ENCODE measurements at places on chromosomes 16 and 17.

DNA sequence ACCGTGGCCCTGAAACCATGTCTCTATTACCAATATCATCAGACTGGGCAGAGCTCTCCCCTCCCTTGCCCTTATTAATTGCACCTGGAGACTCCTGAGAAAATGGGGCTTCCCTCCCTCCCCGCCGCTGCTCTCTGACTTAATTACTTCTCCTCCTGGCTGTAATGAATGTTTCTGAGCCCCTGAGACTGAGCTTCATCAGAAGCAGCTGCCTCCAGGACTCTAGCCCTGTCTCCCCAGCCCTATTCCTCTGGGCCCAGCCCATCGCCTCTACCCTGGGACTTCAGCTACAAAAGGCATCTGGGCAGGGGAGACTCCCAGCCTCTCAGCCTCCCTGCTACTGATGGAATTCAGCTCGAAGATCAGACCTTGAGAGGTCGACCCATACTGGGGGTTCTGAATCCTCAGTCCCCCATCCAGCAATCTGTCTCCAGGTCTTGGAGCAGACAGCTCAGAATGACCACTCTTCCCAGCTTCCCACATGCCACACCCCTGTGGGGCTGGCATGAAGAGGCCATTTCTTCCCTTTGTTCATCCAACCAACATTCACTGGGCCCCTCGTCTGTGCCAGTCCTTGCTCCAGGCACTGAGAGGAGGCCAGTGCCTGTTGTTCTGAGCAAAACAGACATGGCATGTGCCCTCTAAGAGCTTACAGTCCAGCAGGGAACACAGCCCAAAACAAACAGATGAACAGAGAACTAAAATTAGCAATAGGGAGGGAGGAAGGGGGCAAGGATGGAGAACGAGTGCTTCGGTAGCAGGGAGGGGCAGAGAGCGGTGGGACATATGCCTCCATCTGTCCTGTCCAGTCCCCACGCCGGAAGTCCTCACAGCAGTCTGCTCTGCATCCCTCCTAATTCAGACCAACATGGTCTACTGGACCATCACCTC is 17.0 kb upstream of the NAGS start:
- no peak for DNase-seq

- DNase-seq: no peak
Measured at GRCh38 chr17:58327363-58328194, 1.0 kb downstream of the TSPOAP1 start.

DNA sequence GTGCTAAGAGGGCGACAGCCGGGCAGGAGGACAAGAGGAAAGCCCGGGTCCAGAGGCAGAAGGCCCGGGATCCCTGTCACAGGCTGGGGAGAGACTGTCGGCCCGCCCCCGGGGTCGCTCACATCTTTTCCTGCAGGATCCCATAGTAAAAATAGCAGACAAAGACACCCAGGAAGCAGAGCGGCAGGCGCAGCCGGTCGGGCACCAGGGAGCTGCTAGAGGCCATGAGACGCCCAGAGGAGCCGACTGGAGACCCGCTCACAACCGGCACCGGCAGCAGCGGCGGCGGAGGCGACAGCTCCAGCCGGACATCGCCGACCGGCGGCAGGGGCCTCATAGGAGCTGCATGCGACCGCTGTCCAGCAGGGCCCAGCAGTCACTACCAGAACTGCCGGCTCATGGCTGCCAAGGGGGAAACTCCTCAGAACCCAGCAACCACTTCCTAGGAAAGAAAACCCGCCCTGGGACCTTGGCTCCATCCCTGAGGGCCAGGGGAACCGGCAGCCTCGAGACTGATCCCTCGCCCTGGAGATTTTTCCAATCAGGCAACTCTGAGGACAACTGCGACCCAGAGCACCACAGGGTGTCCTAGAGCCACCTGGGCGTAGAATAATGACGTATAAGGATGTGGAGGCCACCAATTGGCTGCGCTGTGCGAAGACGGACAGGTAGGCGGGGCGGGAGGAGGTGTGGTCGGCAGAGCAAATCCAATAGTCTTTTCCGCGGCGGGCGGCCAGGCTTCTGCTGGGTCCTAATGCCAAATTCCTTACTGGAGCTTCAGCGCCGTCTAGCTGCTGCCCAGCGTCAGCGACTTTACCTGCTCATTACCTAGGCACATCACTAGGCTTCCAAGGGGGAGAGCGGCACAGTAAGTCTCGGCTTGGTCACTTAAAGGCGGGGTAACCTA is at the start of gene SLC35B1:
Gene SLC35B1 (minus strand): TSS at position 357 of the 907 bp plus-strand sequence. CDS start 131 bp downstream, at position 226.
- DNase-seq: peak; percentile 96

DNA sequence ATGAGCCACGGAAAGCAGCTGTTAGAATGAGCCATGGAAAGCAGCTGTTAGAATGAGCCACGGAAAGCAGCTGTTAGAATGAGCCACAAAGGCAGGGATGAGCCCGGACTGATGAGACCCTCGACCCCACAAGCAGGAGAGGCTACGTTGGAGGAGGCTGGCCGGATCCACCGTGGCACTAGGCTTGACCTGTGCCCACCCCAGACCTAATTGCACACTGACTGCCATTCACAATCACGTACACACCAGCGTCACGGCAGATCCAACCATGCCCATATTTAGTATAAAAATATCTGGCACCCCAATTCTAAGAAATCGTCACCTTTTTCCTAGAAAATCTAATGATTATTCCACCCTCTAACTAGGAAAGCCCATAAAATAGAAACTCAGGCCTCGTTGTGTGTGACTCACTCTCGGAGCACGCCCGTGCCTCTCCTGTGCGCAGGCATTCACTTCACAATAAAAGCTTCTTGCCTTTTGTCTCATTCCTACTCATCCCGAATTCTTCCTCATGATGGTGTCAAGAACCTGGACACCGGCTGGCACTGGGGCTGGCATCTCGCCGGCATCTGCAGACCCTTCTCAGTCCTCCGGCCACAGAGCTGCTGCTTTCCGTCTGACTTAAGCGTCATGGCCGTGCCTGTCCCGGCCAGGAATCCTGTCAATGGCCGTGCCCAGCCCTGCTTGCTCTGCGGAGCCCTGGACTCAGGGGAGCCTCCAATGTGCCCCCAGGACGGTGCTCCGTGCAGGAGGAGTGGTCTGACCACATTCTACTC is 5.5 kb upstream of the SECTM1 start:
- no peak for DNase-seq

- DNase-seq: no peak
Measured at GRCh38 chr16:912684-913613, 57.8 kb downstream of the LMF1 start.

GRCh38 chr16:49631187-49632041 is 224.5 kb downstream of the ZNF423 start:
- no peak for DNase-seq

DNA sequence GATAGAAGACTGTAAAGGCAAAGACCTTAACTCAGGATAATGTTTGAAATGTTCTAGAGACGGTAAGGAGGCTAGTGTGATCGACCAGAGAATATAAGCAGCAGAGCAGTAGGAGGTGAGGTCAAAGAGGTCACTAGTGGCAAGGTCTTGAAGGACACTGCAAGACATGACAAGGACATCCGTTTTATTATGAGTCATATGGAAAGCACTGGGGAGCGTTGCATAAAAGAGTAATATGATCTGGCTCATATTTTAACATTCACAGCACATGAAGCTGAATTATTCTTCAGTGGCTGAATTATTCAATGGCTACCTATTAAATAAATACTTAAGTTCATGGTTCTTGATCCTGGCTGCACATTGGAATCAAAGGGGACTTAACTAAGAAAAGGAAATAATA is 123.7 kb downstream of the SOX9 start:
- no peak for DNase-seq

- DNase-seq: no peak
Measured at GRCh38 chr16:59905131-59905530, 1171.0 kb upstream of the GOT2 start.

DNA sequence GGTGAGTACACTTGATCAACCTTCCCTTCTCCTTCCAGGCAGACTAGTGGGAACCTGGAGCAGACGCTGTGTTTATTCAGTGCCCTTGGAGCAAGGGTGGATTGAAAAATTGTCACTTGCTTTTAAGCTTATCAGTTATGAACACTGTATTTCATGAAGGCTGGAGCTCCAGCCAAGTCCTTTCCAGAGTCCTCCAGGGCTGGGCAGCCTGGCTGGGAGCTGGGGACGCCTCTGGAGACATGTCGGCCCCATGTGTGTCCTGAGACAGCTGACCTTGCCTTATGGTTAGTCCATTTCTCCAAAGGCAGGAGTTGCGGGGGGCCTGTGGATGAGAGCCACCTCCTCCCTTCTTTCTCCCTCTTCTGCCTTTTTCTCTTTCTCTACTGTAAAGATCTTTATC is 67.0 kb downstream of the RAP1GAP2 start:
- no peak for DNase-seq

- no peak for DNase-seq
Measured at GRCh38 chr16:89969741-89970410, 21.3 kb downstream of the DEF8 start.

DNA sequence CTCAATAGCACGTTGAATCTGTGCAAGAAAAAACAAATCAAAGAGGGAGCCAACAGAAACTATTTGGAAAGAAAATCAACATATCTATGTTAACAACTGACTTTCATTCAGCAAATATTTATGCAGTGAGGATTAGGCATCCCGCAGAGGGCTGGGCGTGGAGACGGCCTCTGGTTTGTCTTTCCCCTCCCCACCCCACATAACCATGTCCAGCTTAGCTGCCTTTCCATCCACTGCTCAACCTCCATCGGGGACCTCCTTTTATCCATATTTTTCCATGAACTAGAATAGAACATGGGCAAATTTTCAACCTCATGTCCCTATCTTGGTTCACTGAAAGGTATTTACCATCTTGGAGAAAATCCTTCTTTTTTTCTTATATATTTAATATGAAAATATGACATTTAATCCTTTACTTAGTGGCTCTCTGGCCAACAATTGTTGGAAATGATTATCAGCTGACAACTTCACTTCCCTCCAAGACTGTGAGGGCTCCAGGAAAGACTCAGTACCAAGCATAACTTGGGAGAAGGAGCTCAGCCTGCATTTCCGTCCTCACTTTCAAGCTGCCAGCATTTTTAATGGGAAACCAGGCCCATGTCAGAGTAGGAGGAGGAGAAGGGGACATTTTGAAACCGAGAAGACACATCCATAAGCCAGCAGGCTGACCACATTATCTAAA is 462.6 kb upstream of the MAF start:
- no peak for DNase-seq

DNA sequence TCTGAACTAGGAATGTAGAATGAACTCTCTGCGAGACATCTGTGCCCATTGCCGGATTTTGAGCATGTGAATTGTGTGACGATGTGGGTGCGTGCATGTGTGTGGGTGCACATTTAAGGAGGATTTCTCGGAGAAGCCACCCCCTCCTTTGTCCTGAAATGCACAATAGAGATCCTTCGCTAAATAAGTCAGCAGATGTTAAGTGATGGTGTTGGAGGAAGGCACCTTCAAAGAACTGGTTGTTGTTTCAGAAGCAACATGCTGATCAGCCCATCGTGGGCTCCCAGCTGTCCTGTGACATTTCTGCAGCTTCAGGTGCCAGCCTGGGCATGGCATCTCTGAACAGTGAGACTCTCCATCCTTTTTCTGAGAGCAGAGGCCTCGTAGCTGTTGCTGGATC is 194.9 kb downstream of the MSI2 start:
- DNase-seq: no peak

- DNase-seq: peak; percentile 24
Measured at GRCh38 chr17:75130632-75131277, 787 bp downstream of the NT5C start.

GRCh38 chr17:9974448-9975381 is 69.6 kb upstream of the RCVRN start:
- DNase-seq: no peak

DNA sequence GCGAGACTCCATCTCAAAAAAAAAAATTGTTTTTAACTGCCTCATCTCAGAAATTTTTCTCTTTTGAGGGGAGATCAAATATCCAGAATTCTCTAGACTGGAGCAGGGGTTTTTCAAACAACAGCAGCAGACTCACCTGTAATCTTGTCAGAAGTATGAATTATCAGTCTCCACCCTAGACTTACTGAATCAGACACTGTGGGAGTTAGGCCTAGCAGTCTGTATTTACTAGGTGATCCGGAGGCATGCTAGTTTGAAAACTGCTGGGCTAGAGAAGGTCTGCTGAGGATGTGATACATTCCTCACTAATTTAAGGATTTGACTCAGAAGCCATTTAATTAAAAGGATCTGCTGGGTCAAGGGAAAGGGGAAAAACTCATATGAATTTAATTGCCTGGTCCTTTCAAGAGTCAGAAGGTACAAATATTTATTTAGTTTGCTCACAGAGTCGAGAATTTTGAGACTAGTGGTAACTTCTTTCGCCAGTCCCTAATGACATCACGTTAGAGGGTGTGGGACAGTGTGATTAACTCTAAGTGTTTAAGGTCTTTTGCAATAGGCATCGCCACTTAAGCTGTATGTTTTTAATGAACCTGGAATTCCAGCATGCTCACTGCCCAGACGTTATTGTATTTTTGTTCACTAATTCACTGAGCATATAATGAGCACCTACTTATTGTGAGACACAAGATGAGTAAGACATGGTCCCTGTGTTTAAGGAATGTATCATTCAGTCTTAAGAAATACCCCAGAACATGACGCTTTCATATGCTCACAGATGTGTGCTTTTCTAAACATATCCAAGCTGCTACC is 14.2 kb downstream of the ATP6V0A1 start:
- DNase-seq: no peak

DNA sequence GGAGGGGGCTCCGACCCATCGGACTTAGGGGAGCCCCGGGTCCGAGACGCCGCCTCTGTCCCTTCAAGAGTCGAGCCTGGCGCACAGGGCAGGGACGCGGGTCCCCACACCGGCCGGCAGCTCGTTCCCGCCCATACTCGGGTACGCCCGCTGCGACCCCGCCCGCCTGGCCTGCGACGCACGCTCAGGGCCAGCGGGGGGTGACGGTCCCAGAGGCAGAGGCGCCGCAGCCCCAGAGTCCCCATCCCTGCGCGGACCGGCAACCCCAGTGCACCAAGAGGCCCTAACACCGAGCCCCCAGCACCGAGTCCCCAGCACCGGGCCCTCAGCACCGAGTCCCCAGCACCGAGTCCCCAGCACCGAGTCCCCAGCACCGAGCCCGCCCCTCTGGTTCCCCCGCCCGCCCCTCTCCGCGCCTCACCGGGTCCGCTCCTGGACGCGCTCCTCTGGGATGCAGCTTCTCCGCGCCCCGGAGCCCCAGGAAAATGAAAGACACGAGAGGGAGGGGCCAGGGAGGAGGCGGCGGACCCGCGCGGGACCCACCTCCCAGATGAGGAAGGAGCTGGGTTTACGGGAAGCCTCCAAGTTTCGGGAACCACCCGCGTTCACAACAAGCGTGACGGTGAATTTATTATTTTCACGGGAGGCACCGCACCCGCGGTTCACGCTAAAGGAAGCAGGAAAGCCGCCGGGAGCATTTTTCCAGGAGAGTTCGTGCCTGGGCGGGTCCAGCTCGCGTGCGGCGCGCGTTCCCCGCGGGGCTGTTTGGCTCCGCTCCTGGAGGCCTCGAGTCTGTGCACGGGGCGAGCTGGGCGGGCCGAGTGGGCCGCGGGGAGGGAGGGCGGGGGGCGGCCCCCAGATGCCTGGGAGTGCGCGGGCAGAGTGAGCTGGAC is at the start of gene SECTM1:
Gene SECTM1 (minus strand): TSS at position 488 of the 893 bp plus-strand sequence. CDS start 6,526 bp downstream, outside the sequence.
- no peak for DNase-seq

DNA sequence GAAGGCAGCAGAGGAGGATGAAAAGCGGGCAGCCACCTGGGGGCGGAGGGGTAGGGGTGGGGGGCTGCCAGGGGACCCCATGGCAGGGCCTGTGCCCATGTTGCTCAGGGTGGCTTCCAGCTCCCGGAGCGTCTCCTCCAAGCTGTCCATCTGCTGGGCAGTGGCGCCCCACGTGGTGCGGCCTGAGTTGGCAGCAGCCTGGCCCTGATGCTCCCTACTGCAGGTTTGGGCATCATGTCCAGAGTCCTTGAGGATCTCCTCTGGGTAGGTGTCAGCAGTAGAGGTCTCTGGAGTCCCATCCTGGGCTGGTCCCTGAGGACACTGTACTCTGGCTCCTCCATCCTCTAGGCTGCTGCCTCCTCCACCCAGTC is 60.9 kb downstream of the SRCIN1 start:
- no peak for DNase-seq
